ENCODE measurements at places on chromosomes 2 and 18.

GRCh38 chr2:111940333-111941196, 42.2 kb downstream of the MERTK start:
- no peak for DNase-seq

- DNase-seq, result no peak
Observed at GRCh38 chr2:179179719-179180118, 84.9 kb downstream of the SESTD1 start.

GRCh38 chr2:23673830-23674679, 252.9 kb downstream of the ATAD2B start:
- no peak for DNase-seq

GRCh38 chr18:67932271-67932670, 415.8 kb upstream of the DSEL start:
- DNase-seq, result no peak

GRCh38 chr2:230335864-230336506, 9.0 kb downstream of the SP140L start:
- DNase-seq, result no peak

GRCh38 chr2:2748399-2749205, 417.5 kb upstream of the MYT1L start:
- DNase-seq, result no peak

DNA sequence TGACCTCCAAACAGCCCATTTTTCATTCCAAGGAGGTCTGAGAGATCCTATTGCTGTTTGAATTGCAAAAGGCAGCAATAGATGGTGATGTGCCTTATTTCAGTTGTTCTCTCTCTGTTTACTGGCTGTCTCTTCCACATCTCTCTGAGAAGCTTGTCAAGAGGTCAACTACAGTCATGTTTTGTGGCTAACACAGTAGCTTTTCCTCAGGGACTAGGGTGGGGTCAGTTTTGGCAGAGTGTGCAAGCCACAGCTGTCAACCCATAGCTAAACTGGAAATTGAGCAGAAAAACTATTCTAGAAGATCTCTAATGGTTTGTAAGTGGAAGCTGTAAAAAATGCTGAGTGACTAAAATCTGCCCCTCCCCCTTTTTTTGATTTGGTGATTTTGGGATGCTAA, 67.1 kb downstream of the DIS3L2 start:
- DNase-seq, result no peak

DNA sequence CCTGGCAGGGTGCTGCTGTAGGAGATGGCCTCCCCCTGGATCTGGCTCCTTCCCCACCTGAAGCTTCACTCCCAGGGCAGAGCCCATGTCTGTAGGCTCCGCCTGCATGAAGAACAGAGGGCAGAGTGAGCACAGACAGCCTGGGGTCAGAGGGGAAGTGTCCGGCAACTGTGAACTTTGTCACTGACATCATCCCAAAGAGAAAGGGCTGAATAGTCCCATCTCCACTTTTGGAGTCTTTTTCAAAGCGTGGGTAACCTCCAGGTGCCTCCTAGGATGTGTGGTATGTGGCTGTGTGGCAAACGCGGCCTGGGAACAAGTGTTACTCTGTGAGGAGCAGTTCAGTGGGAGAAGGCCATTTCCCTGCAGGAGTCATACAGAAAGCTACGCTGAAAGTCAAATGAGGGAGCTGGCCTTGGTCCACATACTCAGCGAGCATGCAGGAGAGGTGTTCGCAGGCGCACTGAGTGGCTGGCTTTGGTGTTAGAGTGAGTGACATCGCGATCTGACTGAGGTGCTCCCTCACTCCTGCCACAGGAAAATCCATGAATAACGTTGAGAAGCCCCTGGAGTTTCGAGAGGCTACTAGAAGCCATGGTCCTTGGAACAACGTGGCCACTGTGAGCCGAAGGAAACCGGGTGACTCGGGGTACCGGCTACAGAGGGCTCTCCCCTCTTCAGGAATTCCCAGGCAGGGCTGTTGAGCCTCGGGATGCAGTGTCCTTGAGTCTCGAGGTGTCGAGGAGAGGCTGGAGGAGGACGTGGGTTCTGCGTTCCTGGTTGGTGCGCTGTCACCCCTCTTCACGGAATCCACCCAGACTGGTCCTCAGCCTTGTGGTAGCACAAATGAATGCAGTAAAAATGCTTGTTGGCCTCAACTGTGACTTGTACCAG, 54.7 kb downstream of the CABLES1 start:
- no peak for DNase-seq

- no peak for DNase-seq
Observed at GRCh38 chr18:8368512-8369217, 240.6 kb upstream of the RAB12 start.

DNA sequence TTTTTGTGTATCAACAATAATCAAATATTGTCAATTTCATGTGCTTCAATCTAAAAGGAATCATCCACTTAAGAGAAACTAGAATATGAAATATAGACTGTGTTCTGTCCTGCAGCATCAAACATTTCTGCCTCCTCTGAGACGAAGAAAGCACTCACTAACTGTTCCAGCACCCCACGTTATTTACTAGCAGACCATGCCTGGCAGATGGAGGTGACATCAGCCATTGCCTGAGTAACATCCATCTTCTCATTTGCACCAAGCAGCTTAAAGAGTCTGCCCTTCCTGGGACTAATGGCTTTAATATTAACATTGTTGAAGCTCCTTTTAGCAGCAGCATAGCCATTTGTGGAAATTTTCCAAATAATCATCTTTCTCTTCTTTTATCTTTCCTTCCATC, 25.7 kb downstream of the SGPP2 start:
- DNase-seq, result no peak

- no peak for DNase-seq
Observed at GRCh38 chr2:227536445-227536844, 62.2 kb upstream of the SCYGR2 start.

DNA sequence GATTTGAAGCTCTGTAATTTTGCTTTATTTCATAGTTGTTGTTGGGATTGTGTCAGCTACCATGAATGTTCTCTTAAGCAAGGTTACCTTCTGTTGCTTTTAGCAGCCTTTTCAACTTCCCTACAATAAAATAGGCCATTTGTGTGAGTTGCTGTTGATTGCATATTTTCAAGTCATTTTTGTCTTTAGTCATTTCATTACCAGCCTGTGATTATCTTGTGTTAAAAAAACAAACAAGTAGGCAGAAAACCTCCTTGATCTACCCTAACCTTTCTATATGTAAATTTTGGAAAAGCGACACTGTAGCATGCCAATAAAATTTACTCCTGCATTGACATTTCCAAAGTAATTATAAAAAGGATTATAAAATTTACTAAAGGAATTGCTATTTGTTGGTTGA, 19.3 kb downstream of the GREB1L start:
- DNase-seq, result no peak

- DNase-seq, result no peak
Observed at GRCh38 chr18:10659000-10659399, 133.2 kb downstream of the NAPG start.

DNA sequence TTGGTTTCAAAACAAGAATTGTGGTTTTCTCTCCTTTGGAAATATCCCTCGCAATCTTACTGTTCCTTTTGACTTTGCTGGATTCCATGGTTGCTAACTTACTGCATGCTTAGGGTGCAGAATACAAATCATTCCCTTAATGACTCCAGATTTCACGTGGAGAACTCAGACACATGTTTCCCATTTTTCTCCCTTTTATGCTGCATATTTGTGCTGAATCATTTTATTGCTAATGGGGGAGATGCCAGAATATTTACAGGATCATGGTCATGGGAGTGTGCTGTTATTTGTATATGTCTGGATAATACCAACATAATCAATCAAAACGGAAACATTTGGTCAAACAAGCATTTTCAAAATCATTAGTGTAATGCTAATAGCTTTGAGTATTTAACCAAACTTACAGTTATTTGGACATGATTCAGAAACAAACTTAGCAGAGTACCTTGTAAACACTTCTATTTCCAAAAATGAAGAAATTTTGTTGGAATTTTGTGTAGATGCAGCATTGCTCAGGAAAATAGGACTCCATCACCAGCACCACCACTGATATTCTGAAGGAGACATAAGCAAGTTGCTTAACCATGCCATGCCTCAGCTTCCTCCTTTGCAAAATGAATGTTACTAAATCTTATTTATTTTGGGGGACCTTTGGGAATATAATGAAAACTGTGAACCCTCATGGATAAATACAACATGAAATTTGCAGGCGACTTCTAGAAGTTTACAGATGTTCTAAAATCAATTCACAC, 122.5 kb upstream of the RND3 start:
- DNase-seq, result no peak

GRCh38 chr18:7072593-7072992, 45.0 kb downstream of the LAMA1 start:
- DNase-seq, result no peak

DNA sequence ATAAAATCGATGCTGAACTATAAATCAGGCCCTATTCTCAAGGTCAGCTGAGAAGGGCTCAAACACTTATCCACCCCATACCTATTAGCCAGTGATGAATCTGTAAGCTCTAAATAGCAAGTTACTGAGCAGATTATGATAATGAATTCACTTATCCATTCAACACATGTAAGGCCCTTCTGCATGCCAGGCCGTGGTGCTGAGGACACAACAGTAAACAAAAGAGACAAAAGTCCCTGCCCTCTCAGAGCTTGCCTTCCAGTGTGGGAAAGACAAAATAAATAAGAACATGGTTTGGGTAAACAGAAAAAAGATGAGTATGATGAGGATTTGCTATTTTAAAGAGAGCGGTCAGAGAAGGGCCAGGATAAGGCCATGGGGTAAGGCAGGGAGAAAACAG, 11.7 kb downstream of the TTC32 start:
- no peak for DNase-seq

DNA sequence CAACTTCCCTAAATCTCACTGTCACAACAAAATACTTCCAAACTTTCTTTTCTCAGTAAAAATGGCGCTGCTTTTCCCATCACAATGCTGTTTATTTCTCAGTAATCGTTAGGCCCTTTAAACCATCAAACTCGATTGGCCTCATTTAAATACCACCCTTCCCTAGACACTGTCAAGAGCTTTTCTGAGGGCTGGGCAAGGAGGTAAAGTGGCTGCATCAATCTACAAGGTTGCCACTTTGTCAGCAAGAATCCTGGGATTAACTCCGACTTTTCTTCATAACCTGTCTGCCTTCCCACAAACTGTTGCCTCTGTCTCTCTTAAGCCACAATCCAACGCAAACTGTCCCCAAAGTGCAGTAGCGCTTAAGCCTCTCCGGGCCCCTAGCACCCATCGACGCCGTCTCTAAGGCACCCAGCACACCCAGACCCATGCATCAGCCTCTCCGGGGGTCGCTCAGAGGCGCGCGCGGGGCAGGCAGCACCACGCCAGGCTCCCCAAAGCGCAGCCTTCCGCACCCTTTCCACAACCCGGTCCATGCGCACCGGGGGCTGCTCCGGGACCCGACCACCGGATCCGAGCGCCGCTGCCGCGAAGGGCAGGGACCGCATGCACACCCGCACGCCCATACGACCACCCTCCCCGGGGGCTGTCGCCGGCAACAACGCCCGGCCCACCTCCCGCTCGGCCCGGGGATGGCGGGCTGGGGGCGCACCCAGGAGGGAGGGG, 683 bp downstream of the MBOAT2 start:
- DNase-seq, result peak; percentile 76

GRCh38 chr18:28816155-28816554, 639.2 kb upstream of the CDH2 start:
- no peak for DNase-seq

DNA sequence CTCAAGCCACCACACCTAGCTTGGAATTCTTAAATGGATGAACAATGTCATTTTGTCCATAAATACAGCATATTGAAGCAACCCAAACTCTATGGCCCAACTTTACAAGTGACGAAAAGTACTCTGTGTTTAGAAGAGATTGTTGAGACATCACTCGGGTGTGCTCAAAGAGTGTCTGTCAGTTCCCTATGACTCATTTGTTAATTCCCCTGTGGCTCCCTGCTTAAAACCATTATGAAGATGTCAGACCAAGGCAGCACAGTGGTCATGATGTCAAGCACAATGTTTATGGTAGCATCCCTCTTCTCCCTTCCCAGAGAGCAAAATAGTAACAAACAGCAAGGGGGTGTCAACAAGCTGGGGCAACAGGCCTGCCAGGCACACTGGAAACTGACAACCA, 3.0 kb downstream of the LYG1 start:
- DNase-seq, result no peak

GRCh38 chr2:177625744-177626650, 233.4 kb downstream of the AGPS start:
- no peak for DNase-seq

GRCh38 chr2:11877764-11878163, 131.3 kb downstream of the LPIN1 start:
- no peak for DNase-seq

DNA sequence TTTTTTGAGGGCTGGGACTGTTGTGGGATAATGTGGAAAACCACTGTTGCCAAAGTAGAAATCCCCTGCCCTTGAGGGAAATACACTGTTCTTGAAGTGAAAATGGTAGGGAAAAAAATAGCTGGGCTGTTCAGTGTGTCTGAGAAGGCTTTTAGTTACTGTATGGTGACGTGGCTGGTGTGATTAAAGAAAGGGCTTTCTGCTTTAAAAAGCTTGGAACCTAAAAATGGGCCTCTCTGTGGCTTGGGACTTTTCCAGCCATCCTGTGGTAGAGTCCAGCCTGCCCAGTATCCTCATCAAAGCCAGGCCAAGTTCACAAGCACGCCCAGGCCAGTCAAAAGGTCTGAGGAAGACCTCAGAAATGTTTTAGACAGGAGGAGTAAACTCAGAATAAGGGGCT, 6.8 kb downstream of the MGAT5 start:
- DNase-seq, result no peak

DNA sequence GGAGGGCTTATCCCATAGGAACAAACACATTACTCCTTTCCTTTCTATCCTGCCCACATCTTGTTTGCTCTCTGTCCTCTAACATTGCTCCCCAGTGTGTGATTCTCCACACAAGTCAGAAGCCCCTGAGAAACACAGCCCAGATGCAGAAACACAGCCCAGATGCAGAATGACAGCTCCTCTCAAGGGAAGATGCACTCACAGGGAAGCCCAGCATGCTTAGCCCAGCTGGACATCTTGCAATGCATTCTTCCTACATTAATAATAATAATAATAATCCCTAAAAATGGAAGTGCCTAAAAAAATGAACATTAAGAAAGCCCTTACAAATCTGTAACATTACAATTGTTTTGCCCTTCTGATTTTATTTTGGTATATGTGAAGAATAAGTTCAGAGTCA, 172.1 kb downstream of the CBLN2 start:
- DNase-seq, result no peak

- DNase-seq, result no peak
Observed at GRCh38 chr2:135494917-135495316, 36.1 kb downstream of the ZRANB3 start.

DNA sequence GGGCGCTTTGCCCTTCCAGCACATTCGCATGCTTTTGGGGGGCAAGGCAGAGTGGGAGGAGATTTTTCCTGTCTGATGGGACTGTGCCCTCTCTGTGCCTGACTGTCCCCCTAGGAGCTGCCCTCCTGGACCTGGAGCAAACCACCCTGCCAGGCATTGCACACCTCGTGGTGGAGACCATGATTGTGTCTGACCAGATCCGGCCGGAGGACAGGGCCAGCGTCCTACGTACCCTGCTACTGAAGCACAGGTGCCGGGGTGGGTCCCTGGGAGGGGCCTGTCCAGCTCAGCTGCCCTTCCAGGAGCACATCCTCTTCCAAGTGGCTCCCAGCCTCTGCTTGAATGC, 5.3 kb downstream of the SLC4A3 start:
- DNase-seq, result no peak

All from aorta (tissue), 5 donors.